Fibroblast of skin of right quadriceps (primary cell): ENCODE measurements at places on chromosomes 7 and 10.

GRCh38 chr7:36057323-36057722, 95.7 kb upstream of the EEPD1 start:
- DNase-seq = no peak

- peak; percentile 38 for DNase-seq
Measured at GRCh38 chr10:9289811-9290210, 1235.3 kb downstream of the GATA3 start.

DNA sequence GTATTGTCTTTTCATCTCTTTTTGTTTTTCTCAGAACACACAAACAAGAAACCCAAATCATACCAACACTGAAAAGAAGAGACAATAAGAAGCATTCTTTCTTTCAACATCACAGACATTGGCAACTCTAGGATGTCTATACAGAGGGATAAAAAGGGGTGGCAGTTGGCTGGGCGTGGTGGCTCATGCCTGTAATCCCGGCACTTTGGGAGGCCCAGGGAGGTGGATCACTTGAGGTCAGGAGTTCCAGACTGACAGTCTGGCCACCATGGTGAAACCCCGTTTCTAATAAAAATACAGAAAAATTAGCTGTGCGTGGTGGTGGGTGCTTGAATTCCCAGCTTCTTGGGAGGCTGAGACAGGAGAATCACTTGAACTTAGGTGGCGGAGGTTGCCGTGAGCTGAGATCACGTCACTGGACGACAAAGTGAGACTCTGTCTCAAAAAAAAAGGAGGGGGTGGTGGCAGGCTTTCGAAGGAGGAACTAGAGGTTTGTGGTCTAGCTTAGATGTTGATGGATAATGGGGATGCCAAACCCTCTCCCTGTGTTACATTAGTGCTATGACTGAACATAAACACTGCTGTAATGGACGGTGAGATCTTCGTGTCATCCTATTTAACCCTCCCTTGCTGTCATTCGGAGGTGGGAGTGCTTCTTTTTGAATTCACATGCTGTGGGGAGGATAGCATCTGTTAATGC, 9.4 kb downstream of the CNNM2 start:
- no peak for DNase-seq

DNA sequence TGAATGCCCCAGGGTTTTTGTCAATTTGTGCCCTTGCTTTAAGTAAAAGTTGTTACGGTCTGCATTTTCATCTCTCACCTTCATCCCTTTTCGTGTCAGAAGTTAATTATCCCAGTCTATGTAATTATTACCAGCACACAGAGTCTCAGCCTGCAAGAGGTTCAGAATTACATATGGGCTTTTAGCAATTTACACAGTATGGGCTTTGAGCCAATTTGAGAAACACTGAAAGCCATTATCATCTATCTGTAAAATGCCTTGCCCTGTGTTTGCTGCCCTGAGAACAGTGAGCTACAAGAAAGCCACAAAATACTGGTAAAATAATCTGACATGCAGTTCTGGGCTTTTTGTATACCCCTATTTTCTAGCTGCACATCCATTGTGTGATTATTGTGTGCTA, 125.6 kb upstream of the STEAP4 start:
- DNase-seq = no peak

GRCh38 chr10:129915526-129916378, 48.3 kb downstream of the EBF3 start:
- no peak for DNase-seq

- peak; percentile 33 for DNase-seq
Measured at GRCh38 chr7:95980167-95980566, 207.8 kb downstream of the DYNC1I1 start.

DNA sequence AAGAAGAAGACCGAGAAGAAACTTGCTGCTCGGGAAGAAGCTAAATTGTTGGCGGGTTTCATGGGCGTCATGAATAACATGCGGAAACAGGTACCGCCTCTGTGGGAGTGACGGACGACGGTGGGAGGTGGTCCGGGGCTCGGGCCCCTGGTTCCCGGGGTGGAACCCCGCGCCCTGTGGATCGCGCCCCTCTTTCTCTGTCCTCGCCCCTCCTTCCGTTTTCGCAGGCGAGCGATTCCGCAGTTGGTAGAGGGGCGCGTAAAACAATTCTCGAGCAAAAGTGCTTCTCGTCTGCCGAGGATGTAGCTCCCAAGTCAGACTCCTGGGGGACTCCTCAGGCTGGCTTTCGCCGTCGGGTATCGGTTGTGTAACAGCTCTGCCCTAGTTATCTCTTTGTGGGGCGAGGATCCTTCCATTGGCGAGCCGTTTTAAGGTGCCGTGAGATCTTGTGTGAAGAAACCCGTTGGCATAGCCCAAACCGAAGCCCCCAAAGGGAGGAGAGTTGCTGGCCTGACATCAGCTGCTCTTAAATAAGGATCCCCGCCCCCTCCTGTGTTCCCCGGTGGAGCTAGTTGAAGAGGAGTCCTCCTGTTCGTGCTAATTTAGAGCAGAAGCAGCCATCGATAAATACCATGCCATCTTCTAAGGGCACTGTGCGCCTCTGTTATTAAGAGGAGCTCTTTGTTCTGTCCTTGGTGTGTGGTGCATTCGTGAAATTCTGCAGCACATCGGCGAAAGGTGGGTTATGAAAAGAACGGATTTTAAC, 655 bp downstream of the KLHL7 start:
- DNase-seq = peak; percentile 41

- no peak for DNase-seq
Measured at GRCh38 chr10:51932530-51932929, 233.1 kb upstream of the CSTF2T start.

DNA sequence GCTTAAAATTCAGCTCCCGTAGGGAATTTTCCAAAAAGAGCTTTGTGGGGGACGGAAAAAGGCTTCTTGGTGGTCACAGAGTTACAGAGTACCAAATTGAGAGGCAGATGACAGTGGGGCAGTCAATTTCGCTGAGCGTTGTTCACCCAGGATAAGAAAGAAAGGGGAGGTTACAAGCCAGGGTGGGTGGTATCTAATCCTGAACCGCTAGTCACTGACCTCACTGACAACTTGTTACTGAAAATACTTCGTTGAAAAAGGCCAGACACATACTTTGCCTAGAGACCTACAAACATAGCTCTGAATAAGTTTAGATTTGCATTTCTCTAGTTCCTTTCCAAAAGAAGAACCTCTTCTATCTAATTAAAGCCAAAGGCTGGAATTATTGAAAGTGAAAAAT, at the start of gene CTNNA3:
TSS of gene CTNNA3 (minus strand) at position 167 of the 400 bp plus-strand sequence.
- no peak for DNase-seq

DNA sequence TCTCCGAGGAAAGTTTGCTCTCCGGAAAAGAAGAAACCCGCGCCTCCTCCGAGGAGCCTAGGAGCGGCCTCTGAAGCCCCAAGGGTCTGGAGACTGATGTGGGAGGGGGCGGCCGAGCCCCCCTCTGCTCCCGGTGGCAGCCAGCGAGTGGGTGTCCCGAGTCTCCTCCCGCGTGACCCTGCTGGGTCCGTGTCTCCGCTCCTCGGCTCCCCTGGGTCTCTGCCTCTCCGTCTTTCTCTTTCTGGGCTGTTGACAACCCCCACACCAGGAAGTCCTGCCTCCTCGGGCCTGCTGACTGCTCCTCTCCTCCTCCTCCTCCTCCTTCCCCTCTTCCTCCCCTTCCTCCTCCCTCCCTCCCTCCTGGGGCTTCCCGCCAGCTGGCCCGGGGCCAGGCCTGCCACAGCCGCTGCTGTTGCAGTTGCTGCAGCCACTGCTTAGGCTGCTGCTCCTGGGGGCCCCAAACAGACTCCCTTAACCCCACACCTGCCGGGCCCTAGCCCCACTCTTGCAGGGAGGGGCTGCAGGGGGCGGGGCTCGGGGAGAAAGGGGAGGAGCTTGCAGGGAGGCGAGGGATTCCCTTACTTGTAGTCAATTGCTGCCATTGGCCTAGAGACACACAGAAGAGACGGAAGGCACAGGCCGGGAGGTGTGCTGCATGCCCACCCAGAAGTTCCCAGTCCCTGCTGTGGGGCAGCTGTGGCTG, at the start of gene TSC22D4:
TSS of gene TSC22D4 (minus strand) at position 257 of the 703 bp plus-strand sequence. CDS start 1,176 bp downstream, outside the sequence.
- peak; percentile 94 for DNase-seq

DNA sequence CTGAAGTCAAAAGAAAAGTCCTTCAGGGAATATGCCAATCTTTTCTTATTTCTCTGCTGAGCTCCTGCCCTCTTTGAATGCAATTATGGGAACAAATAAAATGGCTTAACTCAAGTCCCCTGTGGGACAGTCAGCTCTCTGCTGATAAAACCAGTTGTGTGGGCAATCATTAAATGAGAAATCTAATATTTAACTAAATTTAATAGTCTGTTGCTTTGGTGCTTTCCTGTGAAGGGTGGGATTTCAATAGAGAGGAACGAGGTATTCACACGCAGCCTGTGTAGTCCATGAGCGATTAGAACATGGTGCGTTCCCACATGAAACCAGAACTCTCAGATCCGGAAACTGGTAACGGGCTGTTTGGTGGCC, 138.4 kb downstream of the PAXIP1 start:
- no peak for DNase-seq

- DNase-seq = no peak
Measured at GRCh38 chr10:60387531-60387930, 2.1 kb downstream of the ANK3 start.

GRCh38 chr7:2824678-2825461, 19.2 kb downstream of the GNA12 start:
- no peak for DNase-seq

DNA sequence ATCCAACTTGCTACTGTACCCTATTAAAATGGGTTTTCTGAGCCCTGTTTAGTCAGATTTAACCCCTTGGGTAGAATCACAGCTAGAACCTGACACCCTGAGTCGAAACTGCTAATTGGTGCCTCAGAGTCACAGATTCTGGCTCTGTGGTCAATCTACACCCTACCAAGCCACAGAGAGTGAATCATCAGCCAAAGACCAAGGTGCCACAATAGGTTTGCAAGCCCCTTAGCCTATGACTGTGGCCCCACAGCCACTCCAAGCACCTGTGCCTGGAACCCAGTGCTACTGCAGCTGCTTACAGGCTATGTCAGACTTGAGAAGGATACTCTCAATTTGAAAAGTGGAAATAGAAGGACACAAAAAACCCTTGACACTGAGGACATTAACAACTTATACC, 202.8 kb upstream of the KCND2 start:
- DNase-seq = no peak

GRCh38 chr7:41508755-41509154, 194.1 kb downstream of the INHBA start:
- no peak for DNase-seq

GRCh38 chr7:129525225-129525862, 23.0 kb downstream of the SMKR1 start:
- DNase-seq = no peak

DNA sequence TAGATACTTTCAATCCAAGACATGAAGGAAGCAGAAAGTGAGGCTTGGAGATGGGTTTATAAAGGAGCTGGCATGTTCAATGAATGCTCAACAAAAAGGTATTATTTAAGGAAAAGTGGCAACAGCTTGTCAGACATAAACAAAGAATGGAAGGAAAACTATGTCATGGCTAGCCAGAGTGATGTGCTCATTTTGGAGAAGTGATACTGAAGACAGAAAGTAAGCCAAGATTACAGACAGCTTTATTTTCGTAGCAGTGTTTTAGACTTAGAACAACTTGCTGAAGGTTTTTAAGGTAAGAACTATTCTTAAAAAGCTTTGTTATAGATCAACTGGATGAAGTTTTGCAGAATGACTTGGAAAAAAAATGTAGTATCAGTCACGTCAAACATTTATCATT, 160.5 kb upstream of the FERD3L start:
- no peak for DNase-seq

- DNase-seq = no peak
Measured at GRCh38 chr7:91462316-91462715, 198.1 kb downstream of the FZD1 start.
